HFF-Myc (cell line): ENCODE measurements at places on chromosomes 16 and 17.

DNA sequence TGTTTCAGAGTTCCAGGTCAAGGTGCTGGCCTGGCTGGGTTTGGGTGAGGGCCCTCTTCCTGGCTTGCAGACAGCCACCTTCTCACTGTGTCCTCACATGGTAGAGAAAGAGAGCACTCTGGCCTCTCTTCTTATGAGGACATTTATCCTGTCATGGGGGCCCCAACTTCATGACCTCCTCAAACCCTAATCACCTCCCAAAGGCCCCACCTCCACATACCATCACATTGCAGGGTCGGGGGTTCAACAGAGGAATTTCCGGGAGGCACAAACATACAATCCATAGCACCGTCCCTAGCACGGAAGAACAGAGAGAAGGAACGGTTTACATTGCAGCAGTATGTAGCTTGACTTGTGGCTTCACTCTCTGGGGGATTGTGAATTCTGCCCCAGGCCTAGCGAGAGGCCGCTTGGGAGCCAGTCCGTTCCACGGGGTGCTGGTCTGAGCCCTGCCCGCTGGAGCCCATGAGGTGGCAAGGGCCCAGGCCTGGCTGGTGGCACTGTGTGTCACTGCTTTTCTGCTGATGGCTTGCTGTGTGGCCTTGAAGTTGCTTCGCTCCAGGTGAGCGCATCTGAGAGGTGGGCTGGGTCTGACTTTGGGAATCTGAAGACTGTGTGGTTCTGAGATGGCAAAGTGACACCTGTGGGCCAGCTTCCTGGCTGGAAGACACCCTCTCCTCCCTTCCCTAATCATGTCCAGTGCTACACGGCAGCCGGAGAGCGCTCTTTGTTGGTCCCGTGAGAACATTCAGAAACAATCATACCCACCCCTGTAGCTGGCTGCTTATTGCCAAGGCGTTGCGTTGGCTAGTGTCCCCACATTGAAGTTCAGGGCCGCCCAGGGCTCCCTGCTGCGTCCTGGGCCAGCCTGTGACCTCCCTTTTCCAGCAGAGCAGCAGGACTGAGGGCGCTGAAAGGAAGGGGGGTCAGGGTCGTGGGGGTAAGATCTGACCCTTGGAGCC, 98.3 kb downstream of the CMIP start:
- no peak for DNase-seq

DNA sequence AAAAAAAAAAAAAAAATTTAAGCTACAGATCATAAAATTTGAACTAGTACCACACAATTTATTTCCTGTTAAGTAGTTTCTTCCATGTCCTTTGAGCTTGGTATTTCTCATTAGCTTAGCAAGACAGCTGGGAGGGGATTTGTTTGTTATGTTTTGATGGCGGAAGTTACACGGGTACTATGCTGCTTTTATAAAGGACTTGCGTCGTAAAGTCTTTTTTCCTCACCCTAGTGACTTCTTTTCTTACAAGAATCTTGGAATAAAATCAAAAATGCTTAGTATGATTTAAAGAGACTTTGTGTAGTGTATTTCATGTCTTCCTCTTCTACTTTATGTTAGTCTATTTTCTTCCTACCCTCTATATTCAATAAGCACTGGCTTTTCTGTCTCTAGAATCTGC, 89.1 kb downstream of the NLK start:
- no peak for DNase-seq

DNA sequence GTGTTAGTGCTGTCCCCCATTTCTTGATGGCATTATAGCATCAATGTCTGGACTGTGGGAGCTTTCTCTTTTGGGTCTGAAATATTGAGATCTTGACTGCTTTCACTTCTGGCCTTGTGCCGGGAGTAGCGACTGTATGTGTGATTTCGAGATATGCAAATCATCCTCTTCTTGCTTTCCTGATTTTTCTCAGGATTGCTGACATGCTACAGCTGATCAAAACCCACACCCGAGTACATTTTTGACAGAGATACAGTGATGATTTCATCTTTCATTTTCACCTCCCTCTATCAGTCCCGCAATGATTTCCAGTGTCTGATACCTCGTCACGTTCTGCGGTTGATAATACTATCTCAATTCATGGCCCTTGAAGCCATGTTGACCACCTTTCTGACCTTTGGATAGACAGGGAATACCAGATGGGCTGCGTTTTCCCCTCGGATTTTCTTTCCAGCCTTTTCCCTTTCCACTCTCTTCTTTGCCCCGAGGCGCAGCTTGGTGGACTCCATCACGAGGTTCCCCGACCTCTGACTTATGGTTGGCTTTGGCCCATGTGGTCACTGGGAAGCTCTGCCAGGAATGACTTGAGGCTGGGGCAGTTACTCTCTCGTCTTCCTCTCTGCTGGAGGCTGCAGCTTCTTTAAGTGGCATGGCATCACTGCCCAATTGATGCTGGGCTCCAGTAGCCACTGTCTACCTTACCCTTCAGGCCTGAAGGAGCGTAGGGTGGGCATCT, 184.4 kb downstream of the SNX29 start:
- no peak for DNase-seq

DNA sequence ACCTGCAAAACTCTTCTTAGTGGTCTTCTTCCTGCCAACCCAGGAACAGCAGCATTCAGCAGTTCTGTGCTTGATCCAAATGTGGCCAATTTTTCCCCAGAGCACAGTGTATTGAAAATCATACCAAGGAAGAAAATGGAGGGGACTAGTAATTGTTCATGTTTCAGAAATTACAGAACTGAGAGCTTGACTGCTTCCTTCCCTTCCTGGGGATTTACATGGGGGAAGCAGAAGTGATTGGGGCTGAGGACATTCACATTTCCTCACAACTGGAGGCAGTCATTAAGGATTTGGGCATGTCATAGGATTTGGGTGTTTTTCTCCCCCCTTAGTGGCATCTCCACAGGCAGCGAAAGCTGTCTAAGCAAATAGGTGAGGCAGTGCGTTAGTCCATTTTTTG, 19.7 kb downstream of the CIITA start:
- no peak for DNase-seq

GRCh38 chr17:48593840-48594537, 410 bp upstream of the HOXB5 start:
- DNase-seq: peak; percentile 38

DNA sequence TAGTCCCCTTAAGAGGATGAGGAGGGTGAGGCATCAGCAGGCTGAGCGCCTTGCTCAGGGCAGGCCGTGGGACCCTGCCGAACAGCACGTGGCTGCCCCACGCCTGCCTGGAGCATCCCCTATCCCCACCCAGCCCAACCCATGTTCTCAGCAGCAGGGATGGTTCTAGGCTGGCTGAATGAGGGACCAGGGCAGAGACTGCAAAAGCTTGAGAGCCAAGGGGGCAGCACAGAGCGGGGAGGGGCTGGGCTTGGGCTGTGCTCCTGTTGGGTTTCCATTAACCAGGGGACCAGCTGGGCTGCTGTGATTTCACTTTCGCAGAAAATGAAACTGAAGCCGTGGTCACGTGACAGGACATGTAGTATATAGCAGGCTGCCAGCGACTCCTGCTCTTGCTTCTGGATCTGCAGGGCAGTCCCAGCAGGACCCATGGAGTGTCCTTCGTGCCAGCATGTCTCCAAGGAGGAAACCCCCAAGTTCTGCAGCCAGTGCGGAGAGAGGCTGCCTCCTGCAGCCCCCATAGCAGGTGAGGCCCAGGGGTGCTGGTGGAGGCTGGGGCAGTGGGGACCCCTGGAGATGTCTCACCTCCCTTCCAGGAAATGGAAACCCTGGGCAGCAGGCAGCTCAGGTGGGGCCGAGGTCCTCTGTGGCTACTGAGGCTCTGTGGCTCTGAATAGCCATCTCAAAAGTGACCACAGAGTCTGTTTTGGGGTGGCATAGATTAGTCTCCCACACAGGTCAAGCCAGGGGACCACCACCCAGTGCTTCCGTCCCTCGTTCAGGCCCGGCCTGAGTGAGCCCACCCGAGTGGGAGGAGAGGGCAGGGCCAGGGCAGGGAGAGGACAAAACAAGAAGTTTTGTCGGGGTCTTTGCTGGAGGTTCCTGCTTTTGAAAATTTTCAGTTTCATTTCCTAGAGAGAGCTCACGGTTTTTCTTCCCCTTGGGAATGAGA, 2.9 kb downstream of the RNF213 start:
- DNase-seq: peak; percentile 72

DNA sequence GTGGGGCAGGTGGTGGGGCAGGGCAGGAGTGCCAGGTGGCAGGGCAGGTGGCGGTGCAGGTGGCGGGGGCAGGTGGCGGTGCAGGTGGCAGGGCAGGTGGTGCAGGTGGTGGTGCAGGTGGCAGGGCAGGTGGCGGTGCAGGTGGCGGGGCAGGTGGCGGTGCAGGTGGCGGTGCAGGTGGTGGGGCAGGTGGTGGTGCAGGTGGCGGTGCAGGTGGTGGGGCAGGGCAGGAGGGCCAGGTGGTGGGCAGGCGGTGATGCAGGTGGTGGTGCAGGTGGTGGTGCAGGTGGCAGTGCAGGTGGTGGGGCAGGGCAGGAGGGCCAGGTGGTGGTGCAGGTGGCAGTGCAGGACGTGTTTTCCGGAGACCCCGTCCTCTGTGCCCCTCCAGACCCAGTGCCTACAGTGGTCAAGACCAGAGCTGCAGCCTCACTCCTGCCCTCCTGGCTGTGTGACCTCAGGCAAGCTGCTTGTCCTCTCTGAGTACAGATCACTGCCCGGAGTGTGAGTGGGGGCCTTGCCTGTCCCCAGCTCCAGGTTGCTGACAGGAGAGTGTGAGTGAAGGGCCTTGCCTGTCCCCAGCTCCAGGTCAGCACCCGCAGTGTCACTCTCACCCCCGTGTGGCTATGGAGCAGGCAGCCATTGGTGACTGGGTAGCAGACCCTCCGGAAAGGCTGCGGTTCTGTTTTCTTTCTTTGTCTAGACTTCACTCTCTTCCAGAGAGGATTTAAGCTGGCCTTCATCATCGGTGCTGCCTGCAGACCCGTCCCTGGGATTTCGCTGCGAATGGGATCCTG, 16.1 kb upstream of the NPTX1 start:
- DNase-seq: no peak

GRCh38 chr16:31036691-31037090, 3.3 kb downstream of the STX4 start:
- DNase-seq: no peak

GRCh38 chr16:24944206-24944605, 71.0 kb downstream of the ARHGAP17 start:
- no peak for DNase-seq

DNA sequence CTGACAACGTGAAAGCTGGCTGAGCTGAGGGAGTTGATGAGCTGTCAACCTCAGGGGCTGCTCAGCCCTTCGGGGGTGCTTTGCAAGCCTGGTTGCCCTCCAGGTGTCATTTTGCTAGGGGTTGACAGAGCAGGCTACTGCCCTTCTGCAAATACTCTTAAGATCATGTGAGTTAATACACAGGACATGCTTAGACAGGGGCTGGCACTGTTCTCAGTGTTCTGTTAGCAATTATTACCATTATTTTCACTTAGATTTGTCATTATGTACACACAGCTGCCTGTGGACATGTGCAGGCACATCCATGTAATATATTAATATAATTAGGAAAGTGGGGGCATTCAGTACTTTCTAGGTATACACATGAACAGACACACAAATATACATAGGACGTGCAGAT, 554.3 kb upstream of the HSBP1 start:
- DNase-seq: no peak
